IPS DF 19.7 (cell line): ENCODE measurements at places on chromosomes 5 and 9.

- DNase-seq, result no peak
Observed at GRCh38 chr9:37486616-37487548, 1.1 kb downstream of the POLR1E start.

DNA sequence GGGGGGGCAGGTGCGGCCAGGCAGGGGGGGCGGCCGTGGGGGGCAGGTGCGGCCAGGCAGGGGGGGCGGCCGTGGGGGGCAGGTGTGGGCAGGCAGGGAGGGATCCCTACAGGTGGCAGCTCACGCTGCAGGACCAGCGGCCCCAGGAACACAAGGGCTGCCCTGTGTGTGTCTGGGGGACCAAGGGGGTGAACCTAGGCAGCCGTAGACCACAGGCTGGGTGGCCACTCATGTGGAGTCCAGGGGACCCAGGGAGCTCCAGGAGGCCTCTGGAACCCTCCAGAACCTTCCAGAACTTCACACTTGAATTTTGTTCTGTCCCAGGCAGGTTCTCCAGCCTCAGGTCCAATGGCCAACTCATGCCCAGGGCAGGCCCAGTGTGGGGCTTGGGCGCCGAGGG, 51.6 kb upstream of the EGFL7 start:
- DNase-seq, result no peak

- no peak for DNase-seq
Observed at GRCh38 chr9:677461-678097, 163.9 kb upstream of the DMRT1 start.

DNA sequence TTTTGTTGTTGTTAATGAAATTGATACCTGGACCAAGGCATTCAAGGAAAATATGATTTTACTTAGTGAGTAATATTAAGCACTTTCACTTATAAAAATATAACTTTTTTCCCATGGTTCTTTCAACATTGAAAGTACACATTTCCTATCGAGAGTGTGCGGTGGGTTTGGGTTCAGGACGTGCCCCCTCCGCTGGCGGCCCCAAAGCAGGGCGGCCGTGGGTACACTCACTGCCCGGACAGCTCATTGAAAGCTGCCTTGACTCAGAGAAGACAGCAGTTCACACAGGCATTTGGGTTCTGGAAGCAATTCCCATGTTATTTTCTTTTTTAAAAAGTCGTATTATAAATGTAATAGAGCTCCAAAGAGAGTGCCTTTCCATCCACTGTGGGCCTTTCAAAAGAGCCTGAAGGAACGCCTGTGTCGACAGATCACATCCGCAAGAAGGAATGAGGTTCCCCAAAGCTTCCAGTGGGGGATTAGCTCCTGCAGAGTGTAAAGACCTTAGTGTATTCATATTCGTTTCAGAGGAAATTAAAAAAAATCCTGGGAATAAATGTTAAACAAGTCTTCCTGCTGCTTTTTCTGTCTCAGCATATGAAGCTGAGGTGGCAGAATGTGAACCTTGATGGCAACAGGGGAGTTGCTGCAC, 74.3 kb downstream of the PRDM6 start:
- DNase-seq, result no peak

- DNase-seq, result no peak
Observed at GRCh38 chr5:53240661-53241060, 131.1 kb upstream of the MOCS2 start.

DNA sequence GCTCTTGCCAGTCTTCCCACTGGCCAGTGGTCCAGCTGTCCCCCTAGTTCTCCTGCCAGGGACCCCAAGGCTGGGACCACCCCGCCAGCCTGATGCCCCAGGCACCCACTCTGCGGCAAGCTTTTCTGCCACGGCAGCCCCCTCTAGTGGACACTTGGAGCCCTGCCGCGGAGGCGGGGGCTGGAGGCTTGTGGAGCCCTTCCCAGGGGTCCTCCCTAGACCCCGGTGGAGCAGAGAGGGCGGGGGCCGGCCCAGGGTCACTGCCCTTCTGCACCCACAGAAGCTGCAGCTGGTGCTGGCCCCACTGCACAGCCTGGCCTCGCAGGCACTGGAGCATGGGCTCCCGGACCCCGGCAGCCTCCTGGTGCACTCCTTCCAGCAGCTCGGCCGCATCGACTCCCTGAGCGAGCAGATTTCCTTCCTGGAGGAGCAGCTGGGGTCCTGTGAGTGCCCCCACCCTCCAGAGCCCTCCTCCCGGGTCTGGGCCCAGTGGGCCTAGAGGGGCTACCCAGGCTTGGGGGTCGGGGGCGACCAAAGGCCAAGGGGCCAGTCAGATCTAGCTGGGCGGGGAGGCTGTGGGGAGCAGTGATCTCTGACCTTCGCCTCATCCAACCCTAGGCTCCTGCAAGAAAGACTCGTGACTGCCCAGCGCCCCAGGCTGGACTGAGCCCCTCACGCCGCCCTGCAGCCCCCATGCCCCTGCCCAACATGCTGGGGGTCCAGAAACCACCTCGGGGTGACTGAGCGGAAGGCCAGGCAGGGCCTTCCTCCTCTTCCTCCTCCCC, 9.1 kb downstream of the EGFL7 start:
- no peak for DNase-seq

GRCh38 chr5:157540707-157541446, 34.7 kb downstream of the ADAM19 start:
- DNase-seq, result no peak

DNA sequence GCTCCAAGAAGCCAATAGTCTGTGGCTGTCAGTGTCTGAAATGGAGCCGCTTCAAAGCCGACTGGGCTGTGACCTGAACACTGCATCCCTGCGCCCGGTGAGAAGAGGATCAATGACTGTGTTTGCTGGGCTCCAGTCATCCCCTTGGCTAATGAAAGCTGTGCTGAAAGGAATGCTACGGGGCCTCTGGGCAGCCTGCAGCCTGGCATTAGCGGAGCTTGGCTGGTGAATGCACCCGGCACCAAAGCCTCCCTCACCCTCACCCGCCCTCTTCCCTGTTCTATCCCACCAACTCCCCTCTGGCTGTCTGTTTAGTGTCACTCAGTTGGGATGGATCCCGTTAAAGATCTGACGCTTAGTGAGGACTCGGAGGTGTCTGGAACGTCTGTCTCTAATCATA, 355.3 kb downstream of the BNC2 start:
- DNase-seq, result no peak

GRCh38 chr5:14118551-14119320, 24.4 kb upstream of the TRIO start:
- no peak for DNase-seq

GRCh38 chr5:86038566-86038965, 579.2 kb upstream of the COX7C start:
- DNase-seq, result no peak

- no peak for DNase-seq
Observed at GRCh38 chr9:11347437-11347836, 734.6 kb upstream of the PTPRD start.

GRCh38 chr9:16680975-16681651, 189.4 kb downstream of the BNC2 start:
- no peak for DNase-seq

DNA sequence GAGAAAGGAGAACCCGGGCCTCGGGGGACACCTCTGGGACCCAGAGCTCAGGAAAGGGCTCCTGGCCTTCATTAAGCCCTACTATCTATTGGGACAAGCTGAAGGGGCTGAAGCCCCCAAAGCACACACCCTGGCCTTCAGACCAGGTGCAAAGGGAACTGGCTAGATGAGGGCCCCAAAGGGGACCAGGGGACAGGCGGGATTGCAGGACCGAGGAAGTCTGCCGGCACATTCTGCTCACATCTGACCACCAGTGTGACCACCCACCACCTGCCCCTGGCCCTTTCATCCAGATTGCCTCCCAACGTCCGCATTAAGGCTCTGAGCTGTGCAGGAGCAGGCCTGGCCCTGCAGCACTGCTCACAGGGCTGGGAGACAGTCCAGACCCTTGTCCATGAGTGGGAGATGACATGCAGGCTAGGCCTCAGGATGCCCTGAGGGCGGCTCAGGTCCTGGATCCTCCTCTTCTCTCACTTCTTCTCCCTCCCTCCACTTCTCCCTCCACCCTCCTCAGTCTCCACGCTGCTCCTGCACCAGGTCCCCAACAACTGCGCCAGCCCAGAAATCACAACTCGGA, 19.2 kb downstream of the PSD2 start:
- no peak for DNase-seq

GRCh38 chr9:29322240-29322639, 1749.0 kb upstream of the C9orf72 start:
- no peak for DNase-seq

DNA sequence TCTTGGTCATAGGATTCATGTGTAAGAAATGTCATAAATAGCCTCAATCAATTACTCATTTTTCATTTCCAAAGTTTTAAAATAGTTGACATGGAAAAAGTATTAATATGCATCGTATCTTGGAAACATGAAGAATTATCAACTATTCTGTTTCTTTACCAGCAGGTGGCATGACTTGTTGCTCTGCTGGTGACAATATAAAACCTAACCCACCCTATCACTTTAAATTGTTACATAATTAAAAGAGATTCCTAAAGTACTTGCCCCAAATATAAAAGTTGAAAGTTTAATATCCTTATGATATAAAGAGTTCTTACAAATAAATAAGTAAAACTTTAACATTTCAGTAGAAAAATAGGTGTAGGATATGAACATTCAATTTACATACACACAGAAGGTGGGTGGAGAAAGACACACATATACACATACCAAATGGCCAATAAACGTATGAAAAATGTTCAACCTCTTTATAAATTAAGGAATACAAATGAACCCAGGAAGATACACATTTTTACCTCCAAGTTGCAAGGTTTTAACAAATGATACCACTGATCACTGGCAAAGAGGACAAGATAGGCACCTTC, 30.6 kb downstream of the MAP1B start:
- DNase-seq, result no peak

DNA sequence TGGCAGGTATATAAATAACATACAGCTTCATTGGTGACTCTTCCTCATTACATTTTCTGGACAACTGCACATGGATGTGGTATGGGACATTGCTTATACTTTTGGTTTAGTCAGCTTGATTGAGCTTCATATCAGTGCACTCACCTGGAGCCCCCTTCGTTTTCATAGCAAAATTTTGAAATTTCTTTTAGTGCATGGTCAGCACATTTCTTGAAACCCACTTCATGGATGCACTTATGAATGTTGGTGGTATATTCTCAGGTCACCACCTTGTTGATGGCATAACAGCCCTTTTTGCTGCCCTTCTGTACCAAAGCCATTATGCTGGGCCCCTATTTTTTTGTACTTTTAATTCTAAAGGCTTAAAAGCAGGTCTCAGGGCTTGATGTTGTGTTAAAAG, 16.7 kb upstream of the LRRC70 start:
- DNase-seq, result no peak
